Gastrocnemius medialis (tissue), 4 donors: ENCODE measurements at places on chromosomes 7 and 10. TPM values are rescaled to one million over a fixed set of nuclear protein-coding genes. Genes with fewer than 3 reads are reported as not detected.

LRIT1 gene
- not detected for total RNA-seq

EPHA1 gene
- not detected for total RNA-seq

OR9A2 gene
- total RNA-seq: not detected

ANKRD30A gene
- not detected for total RNA-seq

- H3K36me3 ChIP-seq: no peaks in the 10 kb centered on the region
- no peaks in the 10 kb centered on the region for H3K27me3 ChIP-seq
- H3K4me3 ChIP-seq: no peak overlapping the region
- no peak for DNase-seq
These were observed 9.4 kb downstream of the PIP4K2A start for GRCh38 chr10:22704942-22705341.

ADD3 gene
- 20.7 TPM for total RNA-seq

DNA sequence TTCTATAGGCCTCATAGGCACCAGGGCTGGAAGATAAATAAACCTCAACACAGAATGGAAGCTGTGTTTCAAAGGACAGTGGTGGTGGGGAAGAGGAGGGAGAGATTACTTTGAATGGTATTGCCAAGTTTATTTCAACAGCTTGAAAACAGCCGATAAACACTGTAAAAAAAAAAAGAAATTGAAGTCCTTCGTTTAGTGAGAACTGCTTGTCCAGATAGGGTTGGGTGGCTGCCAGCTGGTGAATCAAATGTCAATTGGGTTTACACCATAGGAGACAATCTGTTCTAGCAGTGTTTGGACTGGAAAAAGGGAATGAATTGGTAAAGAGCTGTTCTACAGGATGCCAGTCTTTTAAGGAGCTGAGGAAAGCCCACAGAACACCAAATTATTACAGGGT is 254.8 kb downstream of the PHF14 start:
- H3K27me3 ChIP-seq: no peaks in the 10 kb centered on the region
- no peaks in the 10 kb centered on the region for H3K4me1 ChIP-seq
- DNase-seq: peak; percentile 75
- no peaks in the 10 kb centered on the region for H3K36me3 ChIP-seq
- H3K4me3 ChIP-seq: no peak overlapping the region
- H3K27ac ChIP-seq: no peak overlapping the region

CCDC3 gene
- total RNA-seq: 6.1 TPM

- H3K4me1 ChIP-seq: no peaks in the 10 kb centered on the region
- H3K27me3 ChIP-seq: no peaks in the 10 kb centered on the region
- no peak for DNase-seq
- no peak overlapping the region for H3K27ac ChIP-seq
- H3K4me3 ChIP-seq: no peak overlapping the region
These were observed 97.0 kb upstream of the FERD3L start for GRCh38 chr7:19242246-19242645.

FAM25A gene
- total RNA-seq: not detected

GRCh38 chr7:78985509-78985908 is 468.0 kb downstream of the MAGI2 start:
- H3K4me3 ChIP-seq: no peak overlapping the region
- H3K27ac ChIP-seq: no peak overlapping the region
- no peak for DNase-seq
- no peaks in the 10 kb centered on the region for H3K4me1 ChIP-seq
- H3K36me3 ChIP-seq: no peaks in the 10 kb centered on the region
- no peaks in the 10 kb centered on the region for H3K27me3 ChIP-seq

SERPINE1 gene
- 13.3 TPM for total RNA-seq

- DNase-seq: no peak
- H3K4me3 ChIP-seq: no peak overlapping the region
- no peaks in the 10 kb centered on the region for H3K4me1 ChIP-seq
- H3K27me3 ChIP-seq: no peaks in the 10 kb centered on the region
- no peak overlapping the region for H3K27ac ChIP-seq
These were observed 31.1 kb upstream of the ABCA13 start for GRCh38 chr7:48140001-48140681.

DNA sequence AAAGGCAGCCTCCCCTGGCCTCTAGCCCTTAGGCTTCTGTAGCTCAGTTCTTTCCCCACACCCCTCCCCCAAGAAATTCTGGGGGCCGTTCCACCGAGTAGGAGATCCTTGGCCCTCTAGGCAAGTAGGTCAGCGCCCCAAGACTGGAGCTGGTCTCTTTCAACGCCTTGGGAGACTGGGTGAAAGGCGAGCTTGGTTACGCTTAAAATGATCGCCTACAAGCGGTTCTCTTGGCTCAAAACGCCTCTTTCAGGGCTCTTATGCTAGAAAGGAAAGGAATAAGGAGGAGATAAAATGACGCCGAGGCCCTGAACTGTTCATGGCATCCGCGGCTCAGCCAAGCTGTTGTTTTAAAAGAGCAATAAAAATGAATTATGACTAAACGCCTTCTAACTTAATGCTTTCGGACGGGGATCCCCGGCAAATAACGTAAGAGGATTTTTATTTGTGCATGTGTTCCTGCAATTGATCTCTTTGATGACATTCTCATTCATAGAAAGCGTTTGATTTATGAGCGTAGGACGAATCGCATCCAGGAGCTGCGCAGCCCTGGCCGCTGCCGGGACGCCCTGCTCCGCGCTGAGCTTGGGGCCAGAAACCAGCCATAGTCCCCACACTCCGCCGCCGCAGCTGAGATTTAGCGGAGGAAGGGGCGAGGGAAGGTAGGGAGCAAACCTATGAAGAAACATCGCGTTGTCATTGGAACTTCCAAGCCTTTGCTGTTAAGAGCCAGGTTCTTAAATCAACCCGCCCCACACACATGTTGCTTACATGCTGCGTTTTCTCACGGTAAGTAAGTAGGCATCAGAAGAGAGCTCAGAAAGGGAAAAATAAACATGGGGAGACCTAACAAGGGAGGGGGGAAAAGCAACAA is 3.0 kb upstream of the HOXA1 start:
- H3K27me3 ChIP-seq: no peaks in the 10 kb centered on the region
- no peak for DNase-seq
- H3K4me1 ChIP-seq: peaks cover 11% of the 10 kb centered on the region
- H3K4me3 ChIP-seq: peak overlapping the region; percentile 29

GRCh38 chr10:86533328-86533727 is 11.7 kb upstream of the WAPL start:
- peaks cover 21% of the 10 kb centered on the region for H3K4me1 ChIP-seq
- H3K36me3 ChIP-seq: no peaks in the 10 kb centered on the region
- peak; percentile 72 for DNase-seq
- peak overlapping the region; percentile 93 for H3K27ac ChIP-seq
- H3K4me3 ChIP-seq: no peak overlapping the region

DNA sequence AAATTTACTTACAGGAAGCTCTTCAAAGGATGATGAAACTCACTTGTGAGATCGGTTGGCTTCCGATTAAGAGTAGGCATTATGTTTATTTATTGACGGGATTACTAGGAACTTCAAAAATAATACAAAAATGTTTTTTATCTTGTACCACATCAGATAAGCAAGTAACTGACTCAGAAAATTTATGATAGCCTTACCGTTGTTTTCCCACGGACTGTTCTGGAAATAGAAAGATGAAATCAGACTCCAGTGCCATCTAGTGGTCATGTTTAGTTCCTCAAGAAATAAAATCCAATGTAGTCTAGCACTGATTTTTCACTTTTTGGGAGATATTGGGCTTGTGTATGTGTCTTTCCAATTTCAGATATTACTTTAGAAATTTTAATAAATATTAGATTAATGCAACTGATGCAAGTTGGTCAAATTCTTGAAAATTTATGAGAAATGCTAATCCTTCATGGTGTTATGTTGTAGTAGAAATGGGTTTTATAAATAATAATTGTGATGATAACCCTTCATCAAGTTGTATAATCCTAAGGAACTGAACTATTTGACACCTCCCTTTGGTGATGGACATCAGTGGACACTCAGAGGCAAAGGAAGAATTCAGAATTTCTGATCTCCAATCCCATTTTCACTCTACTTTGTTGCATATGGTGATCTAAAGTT is 168.8 kb downstream of the TMEM26 start:
- DNase-seq: no peak
- peak overlapping the region; percentile 9 for H3K27ac ChIP-seq
- no peak overlapping the region for H3K4me3 ChIP-seq

- no peak overlapping the region for H3K27ac ChIP-seq
- no peak for DNase-seq
These were observed 477.8 kb upstream of the GALNT17 start for GRCh38 chr7:70654146-70654545.
